ENCODE measurements at places on chromosomes 16 and 17. TPM values are rescaled to one million over a fixed set of nuclear protein-coding genes. Genes with fewer than 3 reads are reported as not detected.

- no peaks in the 10 kb centered on the region for H3K27me3 ChIP-seq
Observed at GRCh38 chr16:8931859-8932258, 31.8 kb downstream of the USP7 start.

- no peaks in the 10 kb centered on the region for H3K27me3 ChIP-seq
- H3K4me1 ChIP-seq = peaks cover 80% of the 10 kb centered on the region
- H3K4me3 ChIP-seq = no peak overlapping the region
- no peak for DNase-seq
- no peak overlapping the region for H3K27ac ChIP-seq
Observed at GRCh38 chr16:20881503-20881878, 18.7 kb downstream of the DCUN1D3 start.

The PABPN1L gene
- not detected for total RNA-seq

- H3K4me3 ChIP-seq = no peak overlapping the region
- DNase-seq = no peak
- peaks cover 67% of the 10 kb centered on the region for H3K4me1 ChIP-seq
- H3K27me3 ChIP-seq = no peaks in the 10 kb centered on the region
- H3K36me3 ChIP-seq = no peaks in the 10 kb centered on the region
Observed at GRCh38 chr17:79020631-79021301, 3.2 kb upstream of the C1QTNF1 start.

The SULT1A3 gene
- total RNA-seq = 11.1 TPM

The DRC3 gene
- 0.11 TPM for total RNA-seq

DNA sequence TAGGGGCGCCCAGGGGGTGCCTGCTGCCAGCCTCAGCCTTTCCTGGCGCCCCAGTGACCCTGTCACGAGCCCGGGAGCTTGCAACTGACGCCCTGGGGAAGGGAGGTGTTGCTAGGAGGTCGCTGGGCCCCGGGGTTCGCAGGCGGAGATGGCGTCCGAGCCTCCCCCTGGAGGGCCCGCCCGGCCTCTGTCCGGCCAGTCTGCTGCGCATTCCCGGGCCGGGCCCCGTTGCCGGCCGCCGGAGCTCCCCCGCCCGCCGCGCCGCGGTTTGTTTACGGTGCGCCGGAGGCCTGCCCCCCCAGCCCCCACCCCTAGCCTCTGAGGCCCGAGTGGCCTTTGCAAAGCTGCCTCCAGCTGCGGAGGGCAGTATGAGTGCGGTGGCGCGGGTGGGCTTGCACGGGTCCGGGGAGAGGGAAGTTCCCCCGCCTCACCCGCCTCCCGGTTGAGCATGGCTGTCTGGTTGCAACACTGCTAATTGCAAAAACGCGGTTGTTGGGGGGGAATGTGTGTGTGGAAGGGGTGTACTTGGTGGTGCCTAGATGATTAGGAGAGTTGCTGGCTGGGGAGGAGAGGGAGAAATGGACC is 514 bp downstream of the THRA start:
- no peaks in the 10 kb centered on the region for H3K36me3 ChIP-seq
- peak overlapping the region; percentile 88 for H3K4me3 ChIP-seq
- H3K4me1 ChIP-seq = peaks cover 53% of the 10 kb centered on the region
- DNase-seq = no peak

GRCh38 chr17:8455665-8456209 is 20.1 kb downstream of the NDEL1 start:
- no peak overlapping the region for H3K27ac ChIP-seq
- peaks cover 100% of the 10 kb centered on the region for H3K36me3 ChIP-seq
- H3K4me3 ChIP-seq = no peak overlapping the region
